IMR-90 (cell line): ENCODE measurements at places on chromosomes 3 and 15. TPM values are rescaled to one million over a fixed set of nuclear protein-coding genes. Genes with fewer than 3 reads are reported as not detected.

The GOLGA8N gene
- total RNA-seq = 0.72 and 0.83 TPM in 2 replicates

The COLQ gene
- under 0.01 and 0.18 TPM in 2 replicates for total RNA-seq

GRCh38 chr15:97849183-97849582 is 111.3 kb upstream of the ARRDC4 start:
- no peak for DNase-seq

DNA sequence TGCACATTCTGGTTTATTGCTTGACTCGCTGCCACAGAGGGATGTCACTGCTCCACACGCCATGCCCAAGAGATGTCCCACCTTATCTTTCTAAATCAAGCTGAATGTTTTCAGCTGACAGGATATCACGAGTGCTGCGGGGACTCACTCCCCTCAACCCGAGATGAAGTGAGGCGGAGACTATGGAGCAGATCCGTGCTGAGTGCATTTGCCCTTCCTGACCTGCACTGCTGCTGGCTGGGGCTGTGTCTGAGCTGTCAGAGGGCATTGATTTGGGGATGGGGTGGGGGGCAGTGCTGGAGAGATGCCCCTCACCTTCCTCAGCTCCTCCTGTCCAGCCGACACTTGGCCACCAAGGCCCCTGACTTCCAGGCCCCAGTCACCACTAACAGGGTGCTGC is 40.5 kb upstream of the CSPG4 start:
- DNase-seq = no peak

DNA sequence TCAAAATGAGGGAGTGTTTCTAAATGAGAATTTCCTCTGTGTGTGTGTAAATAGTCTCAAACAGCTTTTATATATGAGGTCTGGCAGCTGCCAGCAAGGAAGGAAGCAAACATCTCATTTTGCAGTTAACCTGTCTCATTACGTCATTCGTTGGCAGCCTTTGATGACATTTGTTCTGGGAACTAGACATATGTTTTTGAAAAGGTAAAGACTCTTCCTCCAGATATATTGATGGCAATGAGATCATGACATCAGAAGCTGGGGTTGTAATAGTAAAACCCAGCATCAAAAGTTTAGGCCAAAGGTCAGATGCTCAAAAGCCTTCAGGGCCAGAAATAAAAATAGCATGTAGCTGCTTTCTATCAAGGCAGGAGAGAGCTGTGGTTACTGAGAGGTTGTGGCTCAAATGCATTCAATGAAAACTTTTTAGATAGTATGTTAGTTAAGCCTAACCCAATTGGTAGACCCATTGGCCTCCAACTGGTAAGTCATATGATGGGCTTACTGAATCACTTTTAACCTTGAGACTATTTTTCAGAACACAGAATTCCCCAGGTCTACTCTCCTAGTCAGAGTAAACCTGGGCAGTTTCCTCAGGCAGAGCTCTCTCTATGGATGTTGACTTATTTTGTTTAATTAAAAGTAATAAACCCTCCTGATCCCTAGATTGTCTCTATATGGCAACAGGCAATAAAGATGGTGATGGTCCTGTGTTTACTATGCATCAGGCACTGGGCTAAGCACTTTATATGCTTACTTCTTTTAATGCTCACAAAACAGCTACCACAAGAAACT is 386.5 kb upstream of the CFAP20DC start:
- no peak for DNase-seq

DNA sequence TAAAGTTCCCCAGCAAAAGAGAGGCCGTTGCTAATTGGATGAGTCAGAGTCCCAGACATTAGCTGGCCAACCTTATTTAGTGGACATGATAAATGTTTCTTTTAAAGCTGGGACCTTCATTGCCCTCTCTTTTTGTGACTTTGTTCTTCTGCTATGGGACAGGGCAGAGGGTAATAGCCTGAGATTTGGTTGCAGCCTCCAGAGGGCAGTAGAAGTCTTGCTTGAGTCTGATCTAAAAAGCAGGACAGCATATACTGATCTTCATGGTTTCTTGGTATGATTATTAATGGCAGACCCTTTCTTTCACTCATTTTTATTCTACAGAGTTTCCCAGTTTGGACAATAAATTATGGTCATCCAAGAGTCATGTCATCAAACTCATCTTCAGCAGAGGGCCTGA is 25.1 kb upstream of the ZKSCAN7 start:
- peak; percentile 23 for DNase-seq
